ENCODE measurements at places on chromosomes 2 and 18.

DNA sequence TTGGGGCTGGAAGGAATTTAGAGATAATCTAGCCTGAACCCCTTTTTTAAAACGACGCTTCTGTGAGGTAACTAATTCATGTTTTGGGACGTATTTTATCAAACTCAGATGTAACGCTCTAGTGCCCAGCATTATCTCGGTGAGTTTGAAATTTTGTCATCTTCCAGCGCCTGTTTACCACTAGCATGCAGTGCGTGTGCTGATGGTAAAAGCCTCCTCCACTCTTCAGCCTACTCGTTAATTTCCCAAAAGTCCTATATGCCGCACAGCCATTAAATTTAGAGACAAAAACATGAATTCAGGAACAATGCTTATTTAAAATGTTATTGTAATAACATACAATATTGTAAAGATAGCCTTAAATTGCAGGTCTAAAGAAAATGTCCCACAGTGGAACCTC is 2.8 kb downstream of the ZCCHC2 start:
- no peak for DNase-seq

- DNase-seq, result no peak
Measured at GRCh38 chr18:6254456-6254855, 160.3 kb downstream of the L3MBTL4 start.

GRCh38 chr2:103268841-103269498 is 507.1 kb downstream of the TMEM182 start:
- DNase-seq, result no peak

GRCh38 chr18:449374-449773 is 51.1 kb downstream of the COLEC12 start:
- no peak for DNase-seq

- DNase-seq, result no peak
Measured at GRCh38 chr18:45402485-45403056, 212.7 kb upstream of the SLC14A2 start.

DNA sequence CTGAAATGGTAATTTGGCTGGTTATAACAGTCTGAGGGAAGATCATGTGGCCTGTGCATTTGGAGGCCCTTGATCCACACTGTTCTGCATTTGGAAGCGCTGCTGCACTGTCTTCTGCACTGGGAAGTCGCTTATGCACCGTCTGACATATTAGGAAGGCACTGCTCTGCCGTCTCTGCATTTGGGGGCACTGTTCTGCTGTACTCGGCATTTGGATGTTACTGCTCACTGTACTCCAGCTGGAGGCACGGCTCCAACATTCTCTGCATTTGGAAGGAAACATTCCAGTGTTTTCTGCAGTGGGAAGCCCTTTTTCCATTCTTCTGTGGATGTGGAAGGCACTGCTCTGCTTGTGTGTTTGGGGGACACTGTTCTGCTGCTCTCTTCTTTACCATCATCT is 9.6 kb upstream of the PROM2 start:
- no peak for DNase-seq

DNA sequence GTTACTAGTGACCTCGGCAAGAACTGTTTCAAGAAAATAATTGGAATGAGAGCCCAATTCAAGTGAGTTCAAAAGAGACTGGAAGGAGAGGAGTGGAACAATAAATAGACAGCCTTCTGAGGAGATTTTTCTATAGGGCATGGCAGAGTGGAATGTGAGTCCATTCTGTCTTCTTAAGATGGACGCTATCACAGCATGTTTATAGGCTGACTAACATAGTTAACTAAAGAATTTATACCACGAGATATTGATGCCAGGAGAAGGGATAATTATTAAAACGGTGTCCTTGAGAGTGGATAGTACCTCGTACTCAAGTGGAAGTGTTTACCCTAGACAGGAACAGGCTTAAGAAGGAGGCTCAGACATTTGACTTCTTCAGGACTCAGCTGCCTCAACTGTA is 143.5 kb upstream of the RBBP8 start:
- DNase-seq, result no peak

DNA sequence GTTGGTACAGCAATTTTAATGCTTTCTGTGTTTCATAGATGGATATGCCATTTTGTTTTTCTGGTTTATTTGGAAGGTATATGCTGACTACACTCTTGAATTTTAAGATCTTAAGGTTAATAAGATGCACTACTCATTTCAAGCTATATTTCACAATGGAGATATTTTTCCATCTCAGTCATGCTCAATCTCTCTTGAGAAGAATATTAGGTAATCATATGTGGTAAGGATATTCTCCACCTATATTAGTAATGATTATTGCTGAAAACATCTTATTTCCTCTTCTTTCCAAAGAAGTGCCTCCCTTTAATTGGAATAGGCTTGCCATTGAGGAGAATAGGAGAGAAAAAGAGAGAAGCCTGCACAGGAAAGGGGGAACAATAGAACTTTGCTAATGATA is 40.1 kb downstream of the EPB41L3 start:
- DNase-seq, result no peak

DNA sequence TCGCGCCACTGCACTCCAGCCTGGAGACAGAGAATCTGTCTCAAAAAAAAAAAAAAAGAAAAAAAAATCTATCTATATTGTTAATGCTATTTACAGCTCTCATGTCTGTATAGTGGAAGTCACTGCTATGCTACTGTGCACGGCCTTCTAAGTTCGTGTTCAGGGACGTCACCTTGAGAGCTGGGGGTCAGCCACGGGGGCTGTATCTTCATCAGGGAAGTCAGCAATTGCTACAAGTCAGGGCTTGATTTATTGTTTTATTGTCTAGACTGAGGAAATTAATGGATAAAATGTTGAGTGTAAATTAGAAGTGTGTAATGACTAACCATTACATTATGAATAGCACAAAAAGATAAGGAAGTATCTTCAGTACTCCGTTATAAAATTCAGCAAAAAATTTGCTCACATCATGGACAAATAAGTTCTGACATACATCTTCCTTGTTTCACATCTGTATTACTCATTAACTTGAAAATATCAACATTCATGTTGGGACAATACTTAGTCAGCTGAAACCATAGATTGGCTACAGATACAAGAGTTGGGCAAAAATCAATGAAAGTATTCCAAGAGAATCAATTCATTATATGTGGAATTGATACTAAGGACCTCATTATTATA is 136.6 kb upstream of the SEC11C start:
- no peak for DNase-seq

- DNase-seq, result no peak
Measured at GRCh38 chr2:63048367-63049171, 2.1 kb upstream of the OTX1 start.

- DNase-seq, result no peak
Measured at GRCh38 chr2:133204421-133204820, 363.8 kb downstream of the NCKAP5 start.

- no peak for DNase-seq
Measured at GRCh38 chr2:127558911-127559310, 23.4 kb downstream of the MYO7B start.

DNA sequence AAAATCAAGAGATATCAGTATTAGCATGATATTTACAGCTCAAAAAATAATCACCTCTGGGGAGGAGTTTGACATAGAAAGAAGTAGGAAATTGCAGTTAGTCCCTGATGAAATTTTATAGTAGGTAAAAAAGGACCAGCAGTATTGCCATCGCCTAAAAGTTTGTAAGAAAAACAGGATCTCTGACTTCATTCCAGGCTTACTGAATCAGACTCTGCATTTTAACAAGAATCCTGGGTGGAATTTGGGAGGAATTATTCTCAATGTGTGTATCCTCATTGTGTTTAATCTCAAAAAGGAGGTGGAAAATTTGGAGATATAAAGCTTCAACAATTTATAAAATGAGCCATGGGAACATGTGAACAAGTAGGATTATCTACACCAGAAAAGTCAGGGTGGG is 31.2 kb upstream of the STAT1 start:
- no peak for DNase-seq

GRCh38 chr2:69642709-69643601 is 584 bp downstream of the AAK1 start:
- DNase-seq, result no peak

GRCh38 chr18:64765908-64766307 is 617.0 kb upstream of the LINC00305 start:
- DNase-seq, result no peak

Data from GM19239 (cell line).